ENCODE measurements at places on chromosomes 12 and 14.
A peak's percentile ranks its signal among the peaks of the same experiment; 100 is the strongest.

DNA sequence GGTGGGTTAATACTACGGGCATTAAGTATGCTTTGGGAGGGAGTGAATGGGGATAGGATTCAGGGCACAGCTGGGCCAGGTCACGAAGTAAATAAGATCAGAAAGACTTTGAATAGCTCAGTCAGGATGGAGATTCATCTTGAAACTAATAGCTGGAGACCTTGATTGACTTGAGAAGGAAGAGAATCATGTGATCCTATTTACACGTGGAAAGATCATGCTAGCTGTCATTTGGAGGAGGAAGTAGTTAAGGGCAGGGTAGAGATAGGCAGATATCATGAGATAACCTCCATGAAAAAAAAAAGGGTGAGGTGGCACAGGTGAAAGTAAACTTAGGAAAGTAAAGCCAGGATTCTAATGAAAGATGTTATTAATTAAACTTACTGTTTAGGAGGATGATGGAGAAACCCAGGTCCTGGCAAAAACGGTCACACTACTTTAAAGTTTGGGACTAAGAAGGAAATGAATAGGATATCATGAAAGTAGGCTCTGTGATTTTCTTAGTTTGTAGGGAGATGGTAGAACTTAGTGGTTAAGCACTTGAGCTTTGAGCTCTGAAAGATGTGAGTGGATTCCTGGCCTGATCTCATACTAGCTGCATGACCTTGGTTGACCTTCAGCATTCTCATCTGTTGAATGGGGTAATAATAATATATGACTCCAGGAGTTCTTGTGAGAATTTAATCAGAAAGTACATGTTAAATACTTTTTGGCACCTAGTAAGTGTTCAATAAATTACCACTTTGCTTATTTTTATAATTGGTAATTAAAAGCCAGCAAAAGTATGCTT is 439.0 kb downstream of the NRXN3 start:
- no peak for DNase-seq

- DNase-seq, result no peak
Observed at GRCh38 chr12:25099010-25099409, 96.0 kb downstream of the DNAI7 start.

DNA sequence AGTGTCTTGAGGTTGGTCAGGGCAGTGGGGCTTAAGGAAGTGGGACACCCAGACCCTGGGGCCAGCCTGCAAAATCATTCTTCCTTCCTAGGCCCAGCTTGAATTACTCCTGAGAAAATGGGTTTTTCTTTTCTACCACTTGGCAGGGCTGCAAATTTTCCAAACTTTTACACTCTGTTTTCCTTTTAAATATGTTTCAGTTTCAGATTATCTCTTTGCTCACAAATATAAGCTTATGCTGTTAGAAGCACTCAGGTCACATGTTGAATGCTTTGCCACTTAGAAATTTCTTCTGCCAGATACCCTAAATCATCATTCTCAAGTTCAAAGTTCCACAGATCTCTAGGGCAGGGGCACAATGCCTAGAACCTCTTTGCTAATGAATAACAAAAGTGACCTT is 2.9 kb upstream of the LGR5 start:
- no peak for DNase-seq

GRCh38 chr14:92493024-92493423 is 20.6 kb upstream of the RIN3 start:
- DNase-seq, result no peak

DNA sequence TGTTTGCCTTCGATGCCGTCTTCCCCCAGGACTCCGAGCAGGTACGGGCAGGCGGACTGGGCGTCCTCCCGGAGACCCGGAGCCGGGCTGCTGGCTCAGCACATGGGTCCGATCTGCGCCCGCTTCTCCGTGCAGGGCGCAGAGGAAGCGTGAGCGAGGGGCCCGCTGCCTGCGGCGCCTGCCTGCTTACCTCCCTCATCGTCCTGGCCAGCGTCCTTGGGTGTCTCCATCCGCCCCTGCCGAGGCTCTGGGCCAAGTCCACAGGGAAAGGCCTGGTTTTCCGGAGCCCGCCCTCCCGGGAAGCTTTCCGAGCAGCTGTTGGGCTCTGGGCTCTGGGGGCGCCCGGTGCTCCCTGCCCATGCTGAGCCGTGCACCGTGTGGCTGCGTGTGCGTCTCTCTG is 33.5 kb downstream of the KIF26A start:
- no peak for DNase-seq

- DNase-seq, result peak; percentile 45
Observed at GRCh38 chr12:116924558-116925453, 14.1 kb downstream of the FBXW8 start.

DNA sequence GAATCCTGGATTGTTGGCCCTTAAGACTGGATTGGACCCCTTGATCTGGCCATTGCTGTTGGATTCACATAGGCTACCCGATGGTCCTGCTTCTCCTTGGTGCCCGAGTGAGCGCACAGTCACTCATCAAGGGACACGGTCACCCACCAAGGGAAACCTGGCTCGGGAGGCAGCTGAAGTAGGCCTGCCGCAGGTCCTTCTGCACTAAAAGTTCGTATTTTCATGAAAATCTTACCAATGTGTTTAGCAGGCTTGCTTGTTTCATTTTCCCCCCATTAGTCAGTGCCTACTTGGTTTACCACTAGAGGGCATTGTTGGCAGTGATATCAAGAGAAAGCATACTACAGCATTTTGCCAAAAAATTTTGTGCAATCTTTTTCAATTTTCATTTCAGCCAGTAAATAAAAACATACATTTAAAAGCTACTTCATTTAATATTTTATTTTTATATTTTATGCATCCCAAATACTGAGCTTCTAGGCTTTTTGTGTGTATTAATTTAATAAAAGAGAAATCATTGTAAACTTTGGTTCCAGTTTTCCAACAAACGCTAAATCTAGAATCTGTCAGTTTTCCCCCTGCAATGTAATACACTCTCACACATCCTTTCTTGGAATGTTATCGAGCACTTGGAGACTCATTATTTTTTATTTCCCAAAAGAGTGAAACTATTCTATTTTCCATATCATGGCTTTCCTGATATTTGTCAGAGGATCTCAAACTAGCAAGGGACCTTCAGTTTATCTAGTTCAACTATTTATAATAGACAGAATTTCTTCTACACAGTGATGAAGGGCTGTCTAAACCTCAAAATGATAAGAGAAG is 116.7 kb downstream of the LMNTD1 start:
- no peak for DNase-seq
